BE2C (cell line): ENCODE measurements at places on chromosomes 3 and 15.

DNA sequence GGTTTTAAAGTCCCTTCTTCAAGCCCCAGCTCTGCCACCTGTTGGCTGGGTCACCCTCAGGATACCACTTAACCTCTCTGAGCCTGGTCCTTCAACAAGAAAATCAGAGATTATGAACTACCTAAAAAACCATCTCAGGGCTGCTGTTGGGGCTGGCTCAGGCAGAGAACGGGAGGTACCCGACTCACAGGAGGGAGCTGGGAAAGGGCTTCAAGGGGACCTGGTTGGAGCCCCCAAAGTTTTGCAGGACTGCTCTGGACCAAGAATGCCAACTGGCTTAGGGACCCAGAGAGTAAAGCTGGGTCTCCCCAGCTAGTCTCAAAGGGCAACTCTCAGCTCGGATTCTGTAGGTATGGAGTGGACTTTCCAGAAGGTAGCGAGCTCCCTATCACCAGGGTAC lies 41.5 kb downstream of the WNT7A start:
- DNase-seq, result no peak

DNA sequence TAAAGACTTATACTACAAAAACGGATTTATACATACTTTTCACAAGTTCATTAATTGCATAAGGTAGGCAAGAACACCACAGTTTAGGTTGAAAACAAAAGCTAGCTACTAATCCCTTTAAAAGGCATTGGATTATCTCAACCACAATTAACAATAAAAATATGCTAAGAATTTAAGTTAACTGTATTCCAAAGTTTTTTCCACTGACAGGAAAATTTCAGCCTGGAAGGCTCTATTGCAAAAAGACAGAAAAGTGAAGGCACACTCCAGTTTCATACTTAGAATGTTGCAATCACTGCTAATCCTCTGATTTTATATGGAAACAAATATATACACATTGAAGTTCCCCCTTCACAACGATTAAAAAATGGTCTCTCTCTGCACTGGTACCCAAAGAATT lies 71.5 kb downstream of the TJP1 start:
- no peak for DNase-seq

- DNase-seq, result no peak
These were observed 39.0 kb upstream of the POMGNT2 start for GRCh38 chr3:43144761-43145490.

GRCh38 chr3:159861369-159861987 lies 127.2 kb upstream of the IL12A start:
- no peak for DNase-seq

DNA sequence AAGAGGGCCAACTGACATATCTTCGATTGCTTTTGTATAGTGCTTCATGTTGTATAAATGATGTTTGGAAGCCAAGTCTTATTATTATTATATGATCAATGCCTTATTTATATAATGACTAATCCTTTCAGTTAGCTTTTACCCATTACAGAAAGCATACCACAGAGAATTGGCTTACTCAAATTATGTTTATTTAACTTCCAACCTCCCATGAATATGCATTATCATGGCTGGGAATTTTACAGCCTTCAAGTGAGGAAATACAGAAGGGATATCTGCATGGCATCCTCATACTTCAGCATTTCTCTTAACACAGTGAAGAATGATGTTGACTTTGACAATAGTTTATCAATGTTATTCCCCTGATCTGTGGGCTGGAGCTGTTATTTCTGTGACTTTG lies 225.9 kb upstream of the GAP43 start:
- no peak for DNase-seq

DNA sequence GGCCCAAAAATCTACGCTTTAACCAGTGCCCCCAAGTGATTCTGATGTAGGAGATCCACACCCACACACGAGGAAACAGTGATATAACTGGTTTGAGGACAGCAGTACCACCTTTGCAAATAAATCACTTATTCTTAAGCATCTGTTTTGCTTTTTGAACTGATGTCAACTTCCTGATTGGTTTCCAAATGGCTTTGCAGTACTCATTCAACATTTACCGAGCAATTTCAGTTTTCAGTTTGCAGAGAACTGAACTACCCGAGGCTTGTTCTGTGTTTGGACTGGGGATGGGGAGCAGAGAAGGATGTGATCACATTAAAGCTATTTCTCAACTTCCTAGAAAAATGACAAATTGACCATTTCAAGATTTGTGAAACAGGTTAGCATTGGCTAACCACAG lies 1.1 kb upstream of the GYG1 start:
- DNase-seq, result no peak

DNA sequence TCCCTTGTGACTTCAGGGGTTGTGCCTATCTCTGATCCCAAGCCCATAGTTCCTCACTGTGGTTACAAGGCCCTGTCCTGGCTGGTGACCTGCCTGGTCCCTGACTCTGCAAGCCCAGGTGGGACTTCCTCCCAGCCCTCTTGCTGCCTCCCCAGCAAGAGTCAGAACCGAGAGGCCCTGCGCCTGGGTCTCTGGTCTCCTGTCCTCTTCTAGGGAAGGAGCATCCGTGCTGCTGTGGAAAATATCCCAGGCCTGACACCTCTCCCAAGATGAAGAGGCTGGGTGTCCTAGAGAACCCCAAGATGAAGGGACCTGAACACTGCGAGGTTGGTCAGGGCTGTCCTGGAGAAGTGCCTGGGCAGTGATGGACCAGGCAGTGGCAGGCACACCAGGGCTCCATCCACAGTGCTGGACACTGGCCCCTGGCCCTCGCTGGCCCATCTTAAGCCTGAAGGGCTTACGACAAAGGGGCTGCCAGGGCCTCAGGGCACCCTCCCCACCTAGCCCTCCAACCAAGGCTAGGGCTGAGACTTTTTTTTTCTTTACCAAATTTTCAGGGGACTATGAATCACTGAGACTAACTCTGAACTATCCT lies 32.7 kb downstream of the PTH1R start:
- no peak for DNase-seq

GRCh38 chr3:66498687-66499621 lies 1.9 kb downstream of the LRIG1 start:
- DNase-seq, result no peak

DNA sequence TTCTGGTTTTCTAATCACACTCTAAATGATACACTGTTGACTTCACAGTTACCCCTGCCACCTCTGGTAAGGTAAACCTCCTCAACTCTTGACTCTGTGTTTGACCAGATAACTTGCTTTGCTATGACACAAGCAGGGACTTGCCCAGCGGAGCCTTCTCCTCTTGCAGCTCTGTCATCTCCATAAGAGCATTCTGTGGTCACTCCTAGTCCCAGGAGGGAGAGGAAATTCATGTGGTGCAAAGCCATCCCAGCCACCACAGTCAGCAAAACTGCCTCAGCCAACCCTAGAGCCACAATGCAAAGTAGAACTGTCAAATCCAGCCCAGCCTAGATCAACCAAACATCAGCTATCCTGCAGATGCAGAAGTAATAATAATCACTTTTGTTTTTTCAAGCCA lies 144.7 kb upstream of the GADL1 start:
- no peak for DNase-seq

GRCh38 chr3:64859625-64860535 lies 172.1 kb upstream of the ADAMTS9 start:
- no peak for DNase-seq

DNA sequence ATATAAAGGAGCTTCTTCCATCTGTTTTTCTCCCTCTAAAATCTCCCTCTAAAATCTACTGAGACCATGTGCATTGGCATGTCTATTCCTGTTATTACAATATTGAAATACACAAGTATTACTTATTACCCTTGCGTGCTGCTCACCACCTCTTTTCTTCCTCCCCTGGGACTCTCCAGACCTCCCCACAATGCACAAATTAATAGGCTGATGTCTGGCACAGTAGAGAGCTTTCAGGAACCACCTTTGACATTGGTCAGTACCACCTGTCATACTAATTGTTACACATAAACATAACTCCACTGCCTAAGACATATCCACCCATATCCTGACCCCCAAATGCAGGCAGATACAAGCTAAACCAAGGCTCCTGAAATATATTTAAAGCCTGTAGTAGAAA lies 722.6 kb downstream of the FHIT start:
- DNase-seq, result peak; percentile 6

- no peak for DNase-seq
These were observed 44.5 kb downstream of the BLM start for GRCh38 chr15:90761629-90762028.

- DNase-seq, result no peak
These were observed 51.4 kb downstream of the FGD5 start for GRCh38 chr3:14869917-14870782.
